ENCODE measurements at places on chromosomes 6 and 20.

DNA sequence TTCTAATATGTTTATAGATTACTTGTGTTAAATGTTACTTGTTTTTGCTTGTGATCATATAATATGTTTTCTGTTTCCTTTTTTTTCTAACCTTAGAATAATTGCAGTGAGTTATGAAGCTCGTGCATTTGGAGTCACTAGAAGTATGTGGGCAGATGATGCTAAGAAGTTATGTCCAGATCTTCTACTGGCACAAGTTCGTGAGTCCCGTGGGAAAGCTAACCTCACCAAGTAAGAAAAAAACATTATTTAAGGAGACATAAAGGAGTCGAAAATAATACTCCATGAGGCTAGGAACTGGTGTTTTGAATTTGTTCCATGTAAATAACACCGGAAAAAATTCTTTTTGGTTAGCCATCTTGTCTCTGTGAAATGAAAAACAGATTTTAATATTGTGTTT lies 6.9 kb downstream of the POLH start:
- DNase-seq: no peak

DNA sequence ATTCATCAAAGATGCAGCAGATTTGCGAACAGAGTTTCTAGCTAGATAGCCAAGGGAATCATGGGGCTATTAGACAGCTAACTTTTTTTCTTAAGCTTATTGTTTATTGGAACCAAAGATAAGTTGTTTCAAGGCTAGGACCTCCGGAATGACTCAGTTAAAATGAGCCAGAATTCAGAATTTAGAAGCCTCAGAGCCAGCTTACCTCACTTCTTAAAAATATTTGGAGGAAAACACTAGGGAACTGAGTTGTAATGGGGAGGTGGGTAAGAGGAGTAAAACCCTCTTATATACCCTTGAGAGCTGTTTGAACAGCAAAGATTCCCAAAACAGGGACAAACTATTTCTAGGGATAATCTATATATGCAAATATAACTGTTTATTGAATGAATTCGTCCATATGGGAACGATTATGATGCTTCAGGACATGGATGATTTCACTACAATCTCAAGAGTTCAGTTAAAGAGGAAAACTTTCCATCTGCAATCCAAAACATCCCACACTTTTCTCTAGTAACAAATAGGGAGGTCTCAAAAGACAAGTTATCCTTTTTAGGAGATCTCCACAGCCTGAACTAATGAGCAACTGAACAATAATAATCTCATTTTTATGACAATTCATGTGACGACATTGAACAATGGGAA lies 12.6 kb upstream of the CARMIL1 start:
- no peak for DNase-seq

GRCh38 chr6:71289039-71289801 lies 609 bp downstream of the OGFRL1 start:
- peak; percentile 5 for DNase-seq

- no peak for DNase-seq
Measured at GRCh38 chr6:130105996-130106704, 87.8 kb downstream of the L3MBTL3 start.

- no peak for DNase-seq
Measured at GRCh38 chr6:28871335-28872156, 52.2 kb downstream of the TRIM27 start.

DNA sequence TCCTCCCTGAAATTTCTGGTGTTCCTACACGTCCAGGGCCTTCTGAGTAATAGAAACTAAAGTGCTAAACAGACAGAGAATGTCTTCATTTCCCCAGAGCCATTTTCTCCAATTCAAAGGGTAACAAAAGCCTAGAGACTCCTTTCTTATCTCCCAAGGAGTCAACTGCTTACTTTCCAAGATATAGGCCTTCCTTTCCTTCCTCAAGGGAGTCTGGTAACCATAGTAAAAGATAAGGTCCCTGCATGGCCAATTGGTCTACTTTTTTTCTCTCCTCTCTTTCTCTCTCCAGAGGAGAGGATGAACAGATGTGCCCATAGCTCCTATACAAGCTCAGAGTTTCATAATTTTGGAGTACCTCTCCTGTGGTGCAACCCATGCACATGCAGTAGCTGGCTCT lies 185.7 kb downstream of the ASCC3 start:
- no peak for DNase-seq

DNA sequence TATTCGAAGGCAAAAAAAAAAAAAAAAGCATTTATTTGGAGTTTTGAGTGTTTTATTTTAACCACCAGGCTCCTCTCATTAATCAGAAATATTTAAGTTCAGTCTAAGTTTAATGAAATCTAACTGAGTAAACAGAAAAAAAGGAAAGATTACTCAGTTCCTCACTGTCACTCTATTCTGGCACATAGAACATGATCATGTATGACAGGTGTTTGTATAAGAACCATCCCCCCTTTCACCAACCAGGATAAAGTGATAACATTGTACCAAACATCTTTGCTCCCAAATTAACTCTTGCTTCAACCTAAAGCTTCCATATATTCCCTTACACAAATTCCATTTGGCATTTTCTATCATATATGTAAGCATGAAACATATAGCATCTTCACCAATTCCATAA lies 176.2 kb upstream of the HSF2 start:
- no peak for DNase-seq

DNA sequence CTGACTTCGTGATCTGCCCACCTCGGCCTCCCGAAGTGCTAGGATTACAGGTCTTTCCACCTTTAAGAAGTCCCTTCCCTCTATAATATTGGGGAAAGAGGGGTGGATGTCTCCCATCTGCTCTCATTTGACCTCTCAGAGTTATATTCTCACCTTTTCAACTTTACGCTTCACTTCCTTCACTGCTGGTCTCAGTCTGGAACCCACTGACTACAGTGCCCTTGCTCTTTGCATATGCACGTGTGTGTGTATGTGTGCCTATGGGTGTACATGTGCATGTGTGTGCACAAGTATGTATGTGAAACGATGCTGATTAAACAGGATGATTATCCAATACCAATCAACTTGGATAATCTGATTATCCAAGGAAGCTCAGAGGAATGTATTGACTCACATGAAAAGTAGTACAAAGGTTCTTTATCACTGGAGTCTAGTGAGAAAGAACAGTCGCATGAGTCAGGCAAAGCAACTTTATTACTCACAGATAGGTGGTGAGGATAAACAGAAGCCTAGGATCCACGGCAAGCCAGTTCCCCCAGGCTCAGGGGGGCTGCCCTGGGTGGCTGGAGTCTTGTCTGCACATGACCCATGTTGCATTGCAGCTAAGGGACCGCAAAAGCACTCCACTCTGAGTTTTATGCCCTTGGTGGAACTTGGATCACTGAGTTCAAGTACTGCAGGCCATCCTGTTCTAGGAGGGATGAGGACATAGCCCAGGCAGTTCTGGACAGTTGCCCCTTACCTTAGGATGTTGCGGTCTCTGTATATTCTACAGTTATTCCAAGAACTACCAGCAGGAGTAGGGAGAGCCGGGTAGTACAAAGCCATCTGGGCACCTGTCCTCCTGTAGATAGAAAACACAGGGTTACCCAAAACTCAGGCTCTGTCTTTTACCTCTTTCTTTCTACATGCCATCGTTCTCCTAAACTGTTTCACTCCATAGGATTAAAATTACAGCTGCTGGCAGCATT lies 50.9 kb downstream of the SNRNP48 start:
- no peak for DNase-seq

DNA sequence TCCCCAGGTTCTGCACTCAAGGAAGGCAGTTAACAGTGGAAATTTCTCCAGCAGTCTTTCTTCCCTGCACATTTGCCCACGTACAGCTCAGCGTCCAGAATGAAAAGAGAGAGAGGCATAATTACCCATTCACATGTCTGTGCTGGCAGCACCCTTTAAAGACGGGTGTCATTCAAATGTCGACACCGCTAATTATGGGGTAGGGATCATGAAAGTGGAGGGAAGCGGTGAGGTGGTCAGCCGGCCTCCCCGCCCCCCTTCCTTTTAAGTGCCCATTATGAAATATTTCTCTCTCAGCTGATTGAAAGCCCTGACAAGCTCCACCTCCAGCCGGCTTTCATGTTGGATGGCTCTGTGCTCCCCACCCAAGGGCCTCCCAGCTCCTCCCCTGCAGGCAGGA lies 246.1 kb downstream of the BMP7 start:
- no peak for DNase-seq

DNA sequence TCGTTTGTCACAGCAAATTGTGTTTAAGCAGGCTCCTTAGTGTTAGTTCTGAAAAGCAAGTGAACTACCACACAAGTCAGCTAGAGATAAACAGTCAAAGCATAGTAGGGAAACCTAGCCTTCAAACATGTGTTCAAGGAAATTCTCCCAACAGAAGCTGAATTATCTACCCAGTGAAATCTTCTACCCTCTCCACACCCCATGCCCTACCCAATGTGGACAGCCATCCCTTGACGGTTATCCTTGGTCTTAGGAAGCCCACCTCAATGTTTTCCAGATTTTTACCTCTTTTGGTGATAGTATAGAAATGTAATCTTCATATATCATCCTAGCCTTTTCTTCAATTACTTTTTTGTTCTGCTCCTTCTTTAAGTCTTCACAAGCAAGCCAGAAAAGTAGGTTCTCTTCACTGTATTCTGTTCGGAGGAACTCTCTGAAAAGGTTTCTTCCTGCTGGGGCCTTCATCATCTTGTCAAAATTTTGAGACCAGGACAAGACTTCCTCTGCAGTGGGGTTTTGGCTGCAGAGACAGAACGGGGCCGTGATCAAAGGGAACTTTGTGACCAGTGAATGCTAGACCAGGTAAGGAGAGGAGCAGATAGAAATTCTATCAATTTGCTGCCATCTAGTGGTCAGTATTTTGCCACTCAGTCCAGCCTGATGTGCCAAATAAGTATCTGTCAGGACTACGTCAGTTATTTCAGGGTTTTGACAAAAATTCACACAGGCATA lies 21.6 kb upstream of the MTRF1L start:
- peak; percentile 43 for DNase-seq

GRCh38 chr6:93391965-93392364 lies 27.4 kb downstream of the EPHA7 start:
- DNase-seq: no peak

GRCh38 chr6:39411465-39411864 lies 89.0 kb upstream of the KCNK16 start:
- no peak for DNase-seq

GRCh38 chr20:44370639-44371218 lies 15.2 kb downstream of the HNF4A start:
- DNase-seq: no peak

GRCh38 chr20:905396-905961 lies 10.7 kb downstream of the ANGPT4 start:
- DNase-seq: no peak

- DNase-seq: no peak
Measured at GRCh38 chr20:62129731-62130531, 7.7 kb downstream of the LSM14B start.

- no peak for DNase-seq
Measured at GRCh38 chr20:5871459-5872410, 78.6 kb downstream of the TRMT6 start.

DNA sequence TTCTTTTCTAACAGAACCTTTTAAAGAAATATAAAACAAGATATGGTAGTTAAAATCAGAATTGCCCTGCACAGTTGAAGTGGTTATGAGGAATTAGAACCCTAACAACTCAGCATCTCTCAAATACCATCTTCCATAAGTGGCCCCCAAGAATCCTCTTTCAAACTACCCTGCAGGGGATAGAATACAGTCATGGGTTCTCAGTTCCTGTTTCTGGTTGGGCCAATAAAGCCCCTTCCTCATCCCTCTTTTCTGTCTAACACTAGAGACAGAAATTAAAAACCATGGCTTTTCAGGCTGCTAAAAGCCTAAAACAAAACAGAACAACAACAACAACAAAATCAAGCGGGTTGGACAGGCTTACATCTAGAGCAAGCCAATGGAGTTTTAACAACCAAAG lies 6.7 kb upstream of the LCA5 start:
- no peak for DNase-seq

DNA sequence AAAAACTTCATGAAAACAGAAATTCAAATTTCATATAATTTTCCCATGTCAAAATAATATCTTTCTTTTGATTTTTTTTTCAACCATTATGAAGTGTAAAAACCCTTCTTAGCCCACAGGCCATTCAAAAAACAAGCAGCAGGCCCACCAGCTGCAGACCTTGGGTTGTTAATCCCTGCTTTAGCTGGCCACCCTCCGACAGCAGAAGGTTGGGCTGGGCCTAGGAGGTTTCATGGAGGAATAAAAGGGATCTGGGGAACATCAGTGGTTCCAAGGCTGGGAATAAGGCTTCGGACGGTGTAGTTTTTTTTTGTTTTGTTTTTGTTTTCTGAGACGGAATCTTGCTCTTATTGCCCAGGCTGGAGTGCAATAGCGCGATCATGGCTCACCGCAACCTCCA lies 3.6 kb upstream of the HSP90AB1 start:
- DNase-seq: no peak

GRCh38 chr20:24838546-24839535 lies 110.2 kb upstream of the CST7 start:
- no peak for DNase-seq

DNA sequence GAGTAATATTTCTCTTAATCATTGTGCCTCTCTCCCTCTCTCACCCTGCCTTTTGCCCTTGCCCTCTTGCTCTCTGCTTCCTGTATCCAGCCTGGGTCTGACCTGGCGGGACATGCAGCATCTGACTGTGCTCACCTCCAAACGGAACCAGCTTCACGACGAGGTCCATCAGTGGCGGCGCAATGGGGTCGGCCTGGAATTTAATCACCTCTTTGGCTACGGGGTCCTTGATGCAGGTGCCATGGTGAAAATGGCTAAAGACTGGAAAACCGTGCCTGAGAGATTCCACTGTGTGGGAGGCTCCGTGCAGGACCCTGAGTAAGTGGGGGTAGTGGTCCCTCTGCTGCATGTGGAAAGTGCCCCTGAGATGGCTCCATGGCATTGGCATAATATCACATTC lies 65.9 kb downstream of the BFSP1 start:
- no peak for DNase-seq

DNA sequence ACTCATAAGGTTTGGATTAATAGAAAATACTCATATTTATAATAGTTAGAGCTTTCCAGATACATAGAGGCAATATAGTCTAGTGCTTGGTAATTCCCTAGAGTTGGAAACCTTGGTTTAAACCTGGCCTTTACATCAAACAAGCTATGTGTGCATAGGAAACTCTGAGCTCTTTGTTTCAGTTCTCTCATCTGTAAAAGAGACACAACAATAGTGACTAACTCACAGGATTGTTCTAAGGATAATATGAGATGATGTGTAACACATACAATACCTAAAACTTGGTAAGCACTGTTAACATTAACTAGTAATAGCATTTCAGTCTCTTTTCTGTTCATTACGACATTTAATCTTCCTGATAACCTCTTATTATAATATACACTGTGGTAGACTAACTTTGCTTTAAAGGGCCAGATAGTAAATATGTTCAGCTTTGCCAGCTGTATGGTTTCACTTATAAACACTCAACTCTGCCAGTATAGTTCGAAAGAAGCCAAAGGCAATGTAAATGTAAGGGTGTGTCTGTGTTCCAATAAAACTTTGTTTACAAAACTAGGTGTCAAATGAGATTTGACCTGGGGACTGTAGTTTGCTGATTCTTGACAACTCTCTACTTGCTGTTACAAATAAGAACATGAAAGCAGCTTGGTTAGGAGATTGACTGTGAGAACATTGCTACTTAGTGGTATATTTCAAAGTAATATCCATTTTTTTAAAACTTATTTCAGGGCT lies 370.6 kb upstream of the FLRT3 start:
- no peak for DNase-seq
